Activated naive CD4-positive, alpha-beta T cell treated with anti-CD3 and anti-CD28 coated beads, Interleukin-2, amount 50 U/mL, for 16 hours (primary cell): ENCODE measurements at places on chromosomes 3 and 15.
A peak's percentile ranks its signal among the peaks of the same experiment; 100 is the strongest.

DNA sequence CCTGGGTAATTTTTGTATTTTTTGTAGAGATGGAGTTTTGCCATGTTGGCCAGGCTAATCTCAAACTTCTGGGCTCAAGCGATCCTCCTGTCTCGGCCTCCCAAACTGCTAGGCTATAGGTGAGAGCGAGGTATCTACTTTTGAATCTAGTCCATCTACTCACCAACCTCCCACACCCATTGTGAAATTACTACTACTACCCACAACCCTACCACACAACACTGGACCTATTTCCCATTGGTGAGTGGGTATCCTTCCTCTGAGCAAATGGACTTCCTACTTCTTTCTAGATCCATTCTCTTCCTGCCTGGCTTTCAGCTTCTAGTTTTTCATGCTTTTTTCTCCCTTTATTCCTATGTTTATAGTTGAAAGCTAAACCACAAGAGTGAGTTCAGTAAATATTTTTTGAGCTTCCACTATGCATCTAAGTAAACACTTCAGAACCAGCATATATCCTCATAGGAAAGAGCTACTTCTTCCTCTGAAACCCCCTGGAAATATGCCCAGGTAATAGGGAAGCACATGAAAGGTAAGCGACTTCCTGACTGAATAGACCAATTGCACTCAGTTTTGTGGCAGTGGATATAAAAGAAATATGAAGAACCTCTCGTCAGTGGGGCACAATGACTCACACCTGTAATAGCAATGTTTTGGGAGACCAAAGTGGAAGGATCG, 39.1 kb downstream of the MYO1E start:
- no peak for DNase-seq

- no peak for DNase-seq
Observed at GRCh38 chr3:161369531-161369930, 1.8 kb downstream of the SPTSSB start.

DNA sequence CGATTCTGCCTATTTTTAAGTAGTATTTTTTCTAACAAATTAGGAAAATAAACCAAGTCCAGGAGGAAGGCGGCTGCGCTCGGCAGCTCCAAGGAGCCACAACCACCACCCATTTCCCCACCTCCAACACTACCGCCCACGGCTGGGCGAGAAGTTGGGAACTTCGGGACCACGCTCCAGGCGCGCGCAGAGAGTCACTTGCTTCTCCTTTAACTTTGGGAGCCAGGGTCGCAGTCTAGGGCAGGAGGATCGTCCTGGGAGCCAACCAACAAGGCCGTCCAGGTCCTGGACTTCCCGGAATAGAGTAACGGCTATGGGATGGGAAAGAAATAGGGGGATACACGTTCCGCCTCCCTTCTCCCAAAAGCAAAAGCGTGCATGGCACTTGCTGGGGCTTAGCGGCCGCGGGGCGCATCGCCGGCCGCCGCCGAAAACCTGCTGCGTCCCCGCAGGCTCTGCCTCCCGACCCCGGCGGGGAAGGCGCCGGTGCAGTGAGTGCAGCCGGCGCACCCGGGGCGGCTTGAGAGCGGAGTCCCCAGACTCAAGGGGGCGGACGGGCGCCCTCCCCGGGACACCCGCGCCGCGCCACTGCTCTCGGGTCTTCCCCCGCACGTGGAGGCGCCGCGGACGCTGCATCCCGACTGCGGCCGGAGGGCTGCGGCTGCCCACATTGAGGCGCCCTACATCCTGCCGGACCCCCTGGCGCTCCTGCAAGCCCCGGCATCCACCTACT, 699 bp downstream of the MEGF11 start:
- DNase-seq = peak; percentile 26

- no peak for DNase-seq
Observed at GRCh38 chr3:185280572-185281365, 26.9 kb upstream of the EHHADH start.

- no peak for DNase-seq
Observed at GRCh38 chr15:98801234-98801561, 152.9 kb downstream of the IGF1R start.

DNA sequence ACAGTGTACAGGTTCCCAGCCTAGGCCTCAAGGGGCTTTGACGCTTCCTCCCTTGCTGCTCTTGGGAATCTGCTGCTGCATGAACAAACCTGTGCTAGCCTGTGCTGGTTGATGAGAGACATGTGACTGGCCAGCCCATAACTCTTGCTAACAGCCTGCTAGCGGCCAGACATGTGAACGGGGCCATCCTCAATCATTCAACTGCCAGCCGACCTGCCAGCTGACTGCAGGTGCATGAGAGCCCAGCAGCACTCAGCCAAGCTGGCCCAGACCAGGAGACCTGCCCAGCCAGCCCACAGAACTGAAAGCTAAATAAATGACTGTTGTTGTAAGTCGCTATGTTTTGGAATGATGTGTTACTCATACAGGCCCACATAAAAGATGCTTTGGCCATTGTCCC, 82.4 kb upstream of the DLG1 start:
- no peak for DNase-seq

DNA sequence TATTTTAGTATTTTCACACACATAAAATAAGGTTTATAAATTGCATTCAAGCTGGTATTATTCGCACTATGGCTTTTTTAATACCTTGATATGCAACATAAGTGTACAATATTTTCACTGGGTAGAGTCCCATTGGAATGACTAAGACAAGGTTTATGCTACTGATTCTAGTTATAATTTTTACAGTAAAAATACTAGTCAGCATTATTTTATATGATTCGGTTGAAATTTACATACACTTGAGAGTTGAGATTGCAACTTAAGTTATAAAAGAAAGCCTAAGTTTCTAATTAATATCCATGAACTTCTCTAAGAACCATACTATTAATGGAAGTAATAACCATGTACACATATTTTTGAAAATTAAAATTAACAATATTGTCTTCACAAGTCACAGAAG, 723.9 kb upstream of the NR2F2 start:
- no peak for DNase-seq

DNA sequence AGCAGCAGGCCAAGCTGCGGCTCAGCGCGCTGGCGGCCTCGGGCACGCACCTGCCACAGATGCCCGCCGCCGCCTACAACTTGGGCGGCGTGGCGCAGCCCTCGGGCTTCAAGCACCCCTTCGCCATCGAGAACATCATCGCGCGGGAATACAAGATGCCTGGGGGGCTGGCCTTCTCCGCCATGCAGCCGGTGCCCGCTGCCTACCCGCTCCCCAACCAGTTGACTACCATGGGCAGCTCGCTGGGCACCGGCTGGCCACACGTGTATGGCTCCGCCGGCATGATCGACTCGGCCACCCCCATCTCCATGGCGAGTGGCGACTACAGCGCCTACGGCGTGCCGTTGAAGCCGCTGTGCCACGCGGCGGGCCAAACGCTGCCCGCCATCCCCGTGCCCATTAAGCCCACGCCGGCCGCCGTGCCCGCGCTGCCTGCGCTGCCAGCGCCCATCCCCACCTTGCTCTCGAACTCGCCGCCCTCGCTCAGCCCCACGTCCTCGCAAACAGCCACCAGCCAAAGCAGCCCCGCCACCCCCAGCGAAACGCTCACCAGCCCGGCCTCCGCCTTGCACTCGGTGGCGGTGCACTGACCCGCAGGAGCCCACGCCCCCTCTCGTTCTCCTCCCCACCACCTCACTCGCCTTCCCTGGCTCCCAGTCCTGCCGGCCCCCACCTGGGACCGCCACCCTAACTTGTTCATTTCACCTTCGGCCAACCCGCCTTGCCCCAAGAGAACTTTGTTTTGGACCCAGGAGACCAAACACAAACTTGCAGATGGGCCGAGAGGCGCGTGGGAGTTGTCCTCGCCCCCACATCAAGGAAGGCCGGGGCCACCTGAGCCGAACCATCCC, 1.5 kb downstream of the FOXB1 start:
- DNase-seq = no peak

- no peak for DNase-seq
Observed at GRCh38 chr15:51132384-51133139, 37.9 kb upstream of the TNFAIP8L3 start.

DNA sequence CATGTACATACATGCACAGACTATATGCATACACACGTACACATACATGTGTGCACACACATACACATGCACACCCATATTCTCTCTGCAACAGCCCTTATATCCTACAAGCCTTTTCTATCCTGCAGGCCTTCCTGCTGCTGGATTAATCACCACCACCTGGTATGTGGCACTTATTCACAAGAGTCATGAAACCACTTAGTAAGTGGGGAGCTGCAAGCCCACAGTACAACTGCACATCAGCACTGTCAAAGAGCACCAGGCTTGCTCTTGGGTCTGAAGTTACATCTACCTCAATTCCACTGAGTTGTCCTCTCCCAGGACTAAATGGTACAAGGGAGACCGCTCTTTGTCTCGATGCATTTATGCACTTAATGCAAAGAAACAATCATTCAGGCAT, 233.2 kb downstream of the KLF13 start:
- DNase-seq = no peak

GRCh38 chr3:168443965-168444364, 348.2 kb upstream of the GOLIM4 start:
- no peak for DNase-seq

GRCh38 chr15:77542491-77543001, 90.2 kb downstream of the LINGO1 start:
- no peak for DNase-seq

- no peak for DNase-seq
Observed at GRCh38 chr3:38662544-38662943, 13.1 kb upstream of the SCN5A start.

DNA sequence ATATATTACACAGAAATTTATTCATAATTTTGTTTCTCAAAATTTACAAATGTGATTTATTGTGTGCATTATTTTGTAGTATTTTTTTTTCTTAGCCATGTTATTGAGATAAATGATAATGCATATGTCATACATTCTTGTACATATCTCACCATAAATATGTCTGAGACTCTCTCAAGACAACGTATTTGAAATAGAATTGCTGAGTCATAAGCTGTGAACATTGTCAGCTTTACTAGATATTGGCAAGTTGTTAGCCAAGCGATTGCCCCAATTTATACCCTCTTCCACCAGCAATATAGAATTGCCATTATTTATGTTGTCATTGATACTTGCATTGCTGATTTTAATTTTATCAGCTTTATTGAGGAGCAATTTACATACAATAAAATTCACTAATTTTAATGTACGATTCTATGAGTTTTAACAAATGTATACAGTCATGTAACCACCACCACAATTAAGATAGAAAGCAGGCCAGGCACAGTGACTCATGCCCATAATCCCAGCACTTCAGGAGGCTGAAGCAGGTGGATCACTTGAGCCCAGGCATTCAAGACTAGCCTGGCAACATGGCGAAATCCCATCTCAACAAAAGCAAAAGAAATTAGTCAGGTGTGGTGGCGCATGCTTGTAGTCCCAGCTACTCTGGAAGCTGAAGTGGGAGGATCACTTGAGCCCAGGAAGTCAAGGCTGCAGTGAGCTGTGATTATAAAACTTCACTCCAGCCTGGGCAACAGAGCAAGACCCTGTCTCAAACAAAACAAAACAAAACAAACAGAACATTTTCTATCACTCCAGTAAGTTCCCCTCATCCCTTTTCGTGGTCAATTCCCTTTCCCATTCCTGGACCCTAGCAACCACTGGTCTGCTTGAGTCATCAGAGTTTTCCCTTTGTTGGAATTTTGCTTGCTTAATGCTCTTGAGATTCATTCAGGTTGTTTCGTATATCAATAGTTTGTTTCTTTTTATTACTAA, 373.1 kb downstream of the MFSD1 start:
- no peak for DNase-seq

- no peak for DNase-seq
Observed at GRCh38 chr3:102206511-102207031, 228.2 kb upstream of the ZPLD1 start.

- DNase-seq = peak; percentile 32
Observed at GRCh38 chr3:71397046-71397445, 186.5 kb downstream of the FOXP1 start.

DNA sequence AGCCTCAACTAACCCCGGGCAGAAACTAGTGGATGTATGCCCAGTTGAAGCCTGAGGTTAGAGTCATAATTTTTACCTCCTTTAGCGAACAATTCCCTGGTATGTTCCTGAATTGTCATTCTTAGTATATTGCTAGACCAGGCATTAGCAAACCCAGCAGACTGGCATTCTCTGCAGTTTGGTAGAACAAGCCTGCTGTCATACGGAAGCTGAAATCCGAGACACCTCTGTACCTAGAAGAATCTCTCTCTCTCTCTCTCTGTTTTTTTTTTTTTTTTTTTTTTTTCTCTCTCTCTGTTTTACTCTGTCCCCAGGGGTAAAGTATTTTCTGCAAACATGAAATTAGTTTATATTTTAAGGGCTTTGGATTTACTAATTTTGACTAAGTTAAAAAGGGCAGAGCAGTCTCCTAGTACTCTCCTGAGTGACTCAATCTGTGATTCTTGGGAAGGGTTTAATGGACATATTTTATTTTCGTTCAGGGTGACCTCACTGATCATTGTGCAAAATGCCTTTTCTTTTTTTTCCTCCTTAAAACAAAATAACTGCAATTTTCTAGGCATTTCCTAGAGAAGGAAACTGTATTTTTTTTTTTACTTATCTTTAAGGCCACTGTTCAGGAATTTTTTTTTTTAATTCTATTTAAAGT, 133.6 kb upstream of the ICE2 start:
- no peak for DNase-seq

GRCh38 chr3:177262396-177262795, 65.1 kb upstream of the TBL1XR1 start:
- no peak for DNase-seq

DNA sequence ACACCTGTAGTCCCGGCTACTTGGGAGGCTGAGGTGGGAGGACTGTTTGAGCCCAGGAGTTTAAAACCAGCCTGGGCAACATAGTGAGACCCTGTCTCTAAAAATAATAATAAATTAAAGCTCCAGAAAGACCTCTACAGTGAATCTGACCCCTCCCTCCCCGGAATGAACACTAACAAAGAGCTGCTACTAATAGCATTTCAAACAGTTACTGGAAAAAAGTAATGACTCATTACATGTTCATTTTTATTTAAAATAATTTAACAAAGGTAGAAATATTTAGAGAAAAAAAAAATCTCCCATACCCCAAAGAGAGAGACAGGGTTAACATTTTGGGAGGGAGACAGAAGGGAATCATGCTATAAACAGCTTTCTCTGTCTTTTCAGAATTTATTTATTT, 2.2 kb upstream of the UBA3 start:
- DNase-seq = no peak

DNA sequence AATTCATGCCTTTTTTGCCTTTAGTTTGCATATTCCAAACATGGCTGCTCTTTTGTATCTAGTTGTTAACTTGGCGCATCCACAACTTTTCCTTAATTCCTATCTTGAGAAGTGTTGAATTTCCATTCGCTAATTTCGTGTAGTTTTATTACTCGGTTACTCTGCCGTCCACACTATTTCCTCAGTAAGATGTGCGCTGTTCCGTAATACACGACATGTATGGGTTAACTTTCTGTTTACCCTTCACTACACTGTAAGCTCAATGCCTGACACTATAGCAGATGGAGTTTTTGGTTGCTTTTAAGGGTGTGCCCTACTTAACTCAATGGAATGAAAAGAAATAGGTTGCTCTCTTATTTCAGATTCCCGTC, 724 bp downstream of the RPSA start:
- no peak for DNase-seq

GRCh38 chr3:169695031-169695430, 31.5 kb upstream of the MECOM start:
- no peak for DNase-seq
